ENCODE measurements at places on chromosomes 13 and 19. TPM values are rescaled to one million over a fixed set of nuclear protein-coding genes. Genes with fewer than 3 reads are reported as not detected.

DNA sequence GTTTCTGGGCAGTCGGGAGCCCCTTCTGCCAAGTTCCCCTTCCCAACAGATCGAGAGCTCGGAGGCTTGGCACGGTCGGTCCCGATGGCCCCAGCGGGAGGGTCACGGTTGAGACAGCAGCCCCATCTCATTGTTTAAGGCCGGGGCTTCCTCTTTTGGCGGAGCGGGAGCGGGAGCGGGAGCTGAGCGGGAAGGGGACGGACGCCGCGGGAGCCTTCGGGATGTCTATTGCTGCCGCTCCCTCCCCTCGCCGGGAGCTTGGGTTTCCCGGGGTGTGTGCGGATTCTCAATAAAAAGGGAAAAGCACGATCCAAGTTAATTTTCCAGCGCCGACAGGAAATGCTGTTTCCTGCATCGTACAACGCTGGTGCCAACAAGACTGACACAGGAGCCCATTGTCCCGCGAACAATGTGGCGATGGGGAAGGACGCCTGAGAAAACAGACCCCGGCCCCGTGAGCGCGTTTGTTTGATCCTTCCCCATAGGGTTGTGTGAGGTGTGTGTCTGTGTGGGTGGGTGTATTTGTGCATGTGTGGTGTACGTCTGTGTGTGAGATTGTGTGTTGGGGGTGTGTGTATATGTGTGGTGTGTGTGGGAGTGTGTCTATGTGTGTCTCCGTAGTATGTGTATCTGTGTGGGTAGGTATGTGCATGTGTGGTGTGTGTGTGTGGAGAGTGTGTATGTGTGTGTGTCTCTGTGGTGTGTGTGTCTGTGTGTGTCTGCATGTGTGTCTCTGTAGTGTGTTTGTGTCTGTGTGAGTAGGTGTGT, 36.3 kb upstream of the FLT1 start:
- DNase-seq = peak; percentile 81

- DNase-seq = no peak
These were observed 37.0 kb downstream of the IRS2 start for GRCh38 chr13:109749365-109749764.

GRCh38 chr13:44436589-44437337, 63.1 kb downstream of the SERP2 start:
- DNase-seq = peak; percentile 93

DNA sequence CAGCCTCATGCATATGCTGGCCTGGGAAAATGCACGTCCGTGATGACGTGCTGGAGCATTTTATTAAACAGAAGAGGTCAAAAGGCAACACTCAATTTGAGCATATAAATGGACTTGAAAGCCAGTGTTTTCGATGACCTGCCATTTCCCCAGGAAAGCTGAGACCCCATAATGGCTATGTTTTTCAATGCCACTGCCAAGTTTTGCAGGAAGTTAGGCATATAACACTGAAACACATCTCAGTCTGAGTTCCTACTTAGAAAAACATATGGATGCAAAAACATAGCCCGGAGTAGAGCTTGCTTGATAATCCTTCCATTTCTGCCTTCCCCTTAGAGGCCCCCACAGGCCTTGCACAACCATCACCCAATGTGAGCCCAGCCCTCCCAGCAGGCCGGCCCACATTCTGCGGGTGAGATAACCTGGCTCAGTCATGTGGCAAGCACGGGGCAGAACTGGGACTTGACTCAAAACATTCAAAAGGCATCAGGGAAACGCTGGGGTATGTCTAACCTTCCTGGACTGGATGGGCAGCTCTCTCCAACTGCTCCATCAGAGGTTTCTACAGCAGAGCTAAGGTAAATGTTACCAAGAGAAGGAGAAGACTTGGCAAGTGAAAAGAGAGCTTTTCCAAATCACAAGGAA, 24.9 kb downstream of the EPS15L1 start:
- peak; percentile 82 for DNase-seq

- no peak for DNase-seq
These were observed 204.9 kb upstream of the MIR17HG start for GRCh38 chr13:91142572-91142971.

- no peak for DNase-seq
These were observed 8.1 kb downstream of the VSTM2B start for GRCh38 chr19:29533578-29534544.

GRCh38 chr13:28540612-28541011, 45.7 kb upstream of the FLT1 start:
- DNase-seq = no peak

GRCh38 chr13:33277946-33278345, 7.6 kb downstream of the STARD13 start:
- no peak for DNase-seq

DNA sequence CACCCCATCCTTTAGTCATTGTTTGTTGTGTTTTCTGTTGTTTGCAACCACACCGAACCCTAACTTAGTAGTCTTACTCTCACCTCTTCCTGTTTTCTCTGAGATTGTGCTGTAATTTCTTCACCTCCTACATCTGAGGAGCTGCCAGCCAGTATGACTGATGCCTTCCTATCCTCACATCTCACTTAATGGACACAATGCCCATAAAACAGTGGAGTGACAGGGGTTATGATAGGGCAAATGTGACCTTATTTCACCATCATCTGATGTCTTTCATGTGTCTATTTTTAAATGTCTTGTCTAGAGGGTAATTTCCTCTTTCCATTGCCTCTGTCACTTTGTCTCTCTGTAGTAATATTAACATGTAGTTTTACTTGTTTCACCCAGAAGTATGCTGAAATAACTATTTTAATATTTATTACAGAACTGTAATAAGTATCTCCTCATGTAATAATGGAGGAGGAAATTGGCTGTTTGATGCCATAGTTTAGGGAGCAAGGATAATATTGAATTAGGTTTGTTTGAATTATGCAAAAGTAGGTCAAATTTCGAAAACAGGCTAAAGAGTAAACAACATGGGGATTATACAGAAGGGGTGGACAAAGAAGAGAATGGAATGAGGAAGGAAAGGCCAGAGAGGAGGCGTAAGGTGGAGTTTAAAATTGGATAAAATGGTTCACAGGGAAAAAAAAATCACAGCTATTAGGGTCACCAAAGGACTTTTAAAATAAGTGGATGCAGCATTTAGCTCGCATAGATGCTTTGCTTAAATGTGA, 103.5 kb upstream of the SPRY2 start:
- DNase-seq = no peak

DNA sequence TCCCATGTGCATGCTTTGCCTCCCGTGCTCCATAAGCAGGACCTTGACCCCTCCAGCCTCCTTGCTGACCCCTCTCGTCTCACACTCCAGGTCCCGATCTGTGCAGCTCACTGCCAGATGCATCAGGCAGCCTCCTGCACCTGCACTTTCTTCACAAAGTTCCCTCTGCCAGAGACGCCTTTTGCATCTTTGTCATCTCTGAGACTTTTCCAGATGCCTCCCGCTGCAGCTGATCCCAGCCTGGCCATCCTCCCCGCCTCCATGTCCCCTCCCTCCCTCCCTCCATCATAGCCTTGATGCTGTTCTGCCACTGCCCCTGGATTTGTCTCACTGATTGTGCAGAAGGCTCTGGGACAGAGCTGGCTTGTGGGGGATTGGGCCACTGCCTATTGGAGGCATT, 29.9 kb downstream of the PPP1R37 start:
- DNase-seq = no peak

DNA sequence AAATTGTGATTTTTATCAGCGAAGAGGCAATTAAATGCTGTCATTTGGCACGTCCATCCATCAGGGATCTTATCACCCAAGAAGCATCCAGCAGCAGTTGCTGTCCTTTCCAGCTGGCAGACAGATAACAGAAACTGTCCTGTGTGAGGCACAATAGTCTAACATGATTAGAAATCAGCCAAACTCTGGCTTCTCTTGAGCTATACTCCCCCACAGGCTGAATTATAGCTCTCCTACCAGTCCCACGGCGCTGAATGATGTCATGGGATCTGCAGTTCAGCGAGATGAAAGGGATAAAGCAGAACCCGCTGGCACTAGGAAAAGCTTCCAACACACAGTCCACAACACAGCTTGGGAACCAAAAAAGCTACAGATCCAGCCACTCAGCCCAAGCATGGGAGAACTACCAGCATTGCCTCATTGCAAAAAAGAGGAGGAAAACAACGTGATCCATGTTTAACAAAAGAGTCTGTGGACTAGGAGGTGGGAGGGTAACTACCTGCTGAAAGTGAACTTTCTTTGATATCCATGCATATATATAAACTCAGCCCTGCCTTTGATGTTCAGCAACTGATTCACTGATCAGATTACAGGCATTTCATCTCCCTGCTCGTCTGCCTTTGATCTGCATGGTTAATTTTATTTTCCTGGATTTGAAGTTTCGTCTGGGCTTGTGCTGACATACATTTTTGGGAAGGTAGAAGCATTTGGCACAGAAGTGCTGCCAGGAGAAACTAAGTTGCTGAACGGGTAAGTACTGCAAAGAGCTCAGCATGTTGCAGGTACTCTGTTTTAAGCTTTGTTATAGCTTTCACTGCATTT, at the start of gene TNFRSF19:
TNFRSF19 (plus strand) TSS at position 314 of the 822 bp plus-strand sequence. CDS start 19,772 bp downstream, outside the sequence.
- peak; percentile 77 for DNase-seq

DNA sequence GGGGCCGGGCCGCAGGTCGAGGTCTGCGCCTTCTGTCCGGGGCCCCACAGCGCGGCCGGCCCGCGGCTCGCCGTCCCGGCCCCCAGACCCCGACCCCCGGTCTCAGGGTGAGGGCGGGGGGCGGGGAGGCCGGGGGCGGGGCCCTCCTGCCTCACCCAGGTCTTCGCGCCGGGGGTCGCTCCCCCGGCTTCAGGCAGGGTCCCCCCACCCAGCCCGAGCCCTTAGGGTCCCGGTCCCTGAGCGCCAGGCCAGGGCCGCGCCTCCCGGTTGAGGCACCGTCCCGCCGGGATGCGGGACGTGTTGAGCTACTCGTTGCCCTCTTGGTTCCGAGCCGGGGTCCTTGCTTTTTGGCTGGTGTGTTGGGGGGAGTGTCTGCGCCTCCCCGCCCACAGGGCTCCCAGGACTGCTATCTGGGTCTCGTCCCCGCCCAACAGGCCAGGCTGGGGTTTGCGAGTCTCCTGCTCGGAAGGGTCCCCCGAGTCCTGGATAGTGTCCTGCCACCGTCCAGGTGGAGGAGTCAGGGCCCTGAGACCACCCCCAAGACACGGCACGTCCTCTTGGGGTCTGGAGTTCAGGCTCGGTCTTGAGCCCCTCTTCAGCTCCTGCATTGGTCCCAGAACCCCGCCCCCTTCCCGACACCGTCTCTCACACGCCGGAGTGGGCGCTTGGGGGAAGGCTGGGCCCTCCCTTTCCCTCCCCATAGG, 452 bp downstream of the PIAS4 start:
- peak; percentile 72 for DNase-seq

- DNase-seq = no peak
These were observed 2.2 kb downstream of the DCUN1D2 start for GRCh38 chr13:113488283-113488682.

GRCh38 chr19:44682807-44683206, 11.5 kb downstream of the CEACAM19 start:
- no peak for DNase-seq

DNA sequence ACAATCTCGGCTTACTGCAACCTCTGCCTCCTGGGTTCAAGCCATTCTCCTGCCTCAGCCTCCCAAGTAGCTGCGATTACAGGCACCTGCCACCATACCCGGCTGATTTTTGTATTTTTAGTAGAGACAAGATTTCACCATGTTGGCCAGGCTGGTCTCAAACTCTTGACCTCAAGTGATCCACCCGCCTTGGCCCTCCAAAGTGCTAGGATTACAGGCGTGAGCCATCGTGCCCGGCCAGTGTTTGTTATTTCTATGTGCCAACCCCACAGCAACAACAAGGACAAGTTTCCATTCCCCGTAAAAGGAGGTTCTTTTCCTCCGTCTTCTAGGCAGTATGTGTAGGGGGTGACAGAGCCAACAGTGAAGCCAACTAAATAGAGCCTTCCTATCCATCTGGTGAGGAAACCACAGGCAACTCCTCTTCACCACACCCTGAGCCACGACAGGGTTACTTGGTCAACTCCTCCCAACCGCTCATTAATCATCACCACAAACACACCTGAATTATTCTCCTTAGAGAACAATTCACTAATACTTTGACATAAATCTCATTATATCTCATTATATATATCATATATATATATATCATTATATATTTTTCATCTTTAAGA, 25.5 kb downstream of the FOXO1 start:
- DNase-seq = no peak

GRCh38 chr13:92807966-92808365, 418.6 kb upstream of the GPC6 start:
- no peak for DNase-seq

Gene GYS1
- 82.7 TPM for total RNA-seq

Gene S1PR4
- 0.68 TPM for total RNA-seq

Gene ZNF99
- 0.18 TPM for total RNA-seq

Gene KCNJ14
- total RNA-seq = 0.21 TPM

Gene MRI1
- total RNA-seq = 21.2 TPM

Gene UBL5
- total RNA-seq = 544 TPM

Gene PLIN5
- 25.5 TPM for total RNA-seq

Gene VSTM1
- not detected for total RNA-seq

Gene DCLK1
- total RNA-seq = 19.8 TPM
